IPS-NIHi11 (cell line): ENCODE measurements at places on chromosomes 3 and 15.

GRCh38 chr3:173395073-173395411 is 2.5 kb upstream of the NLGN1 start:
- DNase-seq: no peak

DNA sequence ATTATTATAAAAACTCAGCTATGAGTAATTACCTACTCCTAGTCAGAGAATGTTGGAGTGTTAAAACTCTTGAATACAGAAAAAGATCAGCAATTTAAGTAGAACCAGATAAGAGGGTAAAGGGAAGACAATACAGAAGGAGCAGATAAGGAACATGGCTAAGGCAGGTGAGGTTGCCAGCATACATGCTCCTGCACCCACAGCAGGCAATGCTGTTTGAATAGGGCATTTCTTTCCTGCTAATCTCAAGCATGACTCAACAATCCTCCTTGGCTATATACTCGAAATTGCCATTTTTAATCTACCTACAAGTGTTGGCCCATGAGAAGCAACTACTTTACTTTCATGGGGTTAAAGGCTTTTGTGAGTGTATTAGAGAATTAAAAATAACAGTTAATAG is 494.5 kb downstream of the DIPK2A start:
- no peak for DNase-seq

DNA sequence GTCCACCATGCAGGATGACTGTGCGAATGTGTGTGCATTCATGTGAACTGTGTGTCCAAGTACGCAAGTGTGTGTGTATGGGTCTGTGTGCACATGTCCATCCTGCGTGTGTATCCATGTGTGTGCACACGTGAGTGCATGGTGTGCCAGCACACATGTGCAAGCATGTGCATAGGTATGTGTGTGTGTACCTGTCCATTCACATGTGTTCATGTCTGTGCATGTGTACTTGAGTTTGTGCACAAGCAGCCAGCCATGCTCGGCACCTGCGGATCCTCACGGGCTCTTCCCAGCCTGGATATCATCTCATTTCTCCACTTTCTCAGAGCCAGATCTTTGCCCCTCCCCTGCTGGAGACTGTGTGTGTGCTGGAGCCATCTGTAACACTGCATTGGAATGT is 18.7 kb upstream of the PLXNA1 start:
- DNase-seq: no peak

DNA sequence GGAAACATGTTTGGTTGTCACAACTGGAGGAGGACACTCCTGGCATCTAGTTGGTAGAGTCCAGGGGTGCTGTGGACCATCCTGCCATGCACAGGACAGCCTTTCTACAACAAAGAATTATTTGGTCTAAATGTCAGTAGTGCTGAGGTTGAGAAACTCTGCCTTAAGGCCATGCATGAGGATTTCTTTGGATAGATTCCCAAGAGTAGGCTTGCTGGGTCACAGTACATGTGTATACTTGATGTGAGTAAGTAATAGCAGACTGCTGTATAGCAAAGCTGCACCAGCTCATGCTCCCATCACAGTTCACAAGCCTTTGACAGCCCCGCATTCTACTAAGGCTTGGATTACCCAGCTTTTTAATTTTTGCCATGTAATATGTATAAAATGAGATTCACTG is 151.3 kb downstream of the MFSD1 start:
- DNase-seq: no peak

DNA sequence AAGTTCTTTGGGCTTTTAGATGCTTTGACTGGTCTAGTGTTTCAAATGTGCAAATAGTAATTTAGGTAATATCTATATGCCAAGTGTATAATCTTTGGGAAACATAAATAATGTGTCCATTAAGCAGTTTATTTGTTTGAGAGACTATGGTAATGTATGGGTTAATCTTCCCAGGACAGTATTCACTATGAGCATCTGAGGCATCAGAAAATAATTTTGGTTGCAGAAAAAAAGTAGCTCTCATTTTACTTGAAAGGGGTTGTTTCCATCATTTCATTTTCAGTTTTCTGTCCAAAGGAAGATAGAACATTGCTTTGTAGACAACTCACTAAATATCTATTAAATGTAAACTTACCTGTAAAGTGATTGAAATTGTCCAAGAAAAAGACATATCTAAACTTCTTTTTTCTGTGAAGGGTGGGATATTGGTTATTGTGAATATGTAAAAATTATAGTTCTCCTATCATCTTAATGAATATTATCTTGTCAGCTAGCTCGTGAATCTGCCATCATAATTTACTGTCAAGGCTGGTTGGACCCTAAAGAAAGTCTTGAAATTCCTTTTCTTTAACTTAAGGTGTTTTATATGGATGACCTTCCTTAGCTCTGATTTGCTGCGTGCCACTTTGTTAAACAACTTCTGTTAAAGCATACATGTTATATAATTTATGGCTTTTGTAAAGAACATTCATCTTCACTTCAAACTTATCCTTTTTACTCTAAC is 108.8 kb downstream of the EPHA3 start:
- no peak for DNase-seq
